ENCODE measurements at places on chromosomes 1 and 21.

DNA sequence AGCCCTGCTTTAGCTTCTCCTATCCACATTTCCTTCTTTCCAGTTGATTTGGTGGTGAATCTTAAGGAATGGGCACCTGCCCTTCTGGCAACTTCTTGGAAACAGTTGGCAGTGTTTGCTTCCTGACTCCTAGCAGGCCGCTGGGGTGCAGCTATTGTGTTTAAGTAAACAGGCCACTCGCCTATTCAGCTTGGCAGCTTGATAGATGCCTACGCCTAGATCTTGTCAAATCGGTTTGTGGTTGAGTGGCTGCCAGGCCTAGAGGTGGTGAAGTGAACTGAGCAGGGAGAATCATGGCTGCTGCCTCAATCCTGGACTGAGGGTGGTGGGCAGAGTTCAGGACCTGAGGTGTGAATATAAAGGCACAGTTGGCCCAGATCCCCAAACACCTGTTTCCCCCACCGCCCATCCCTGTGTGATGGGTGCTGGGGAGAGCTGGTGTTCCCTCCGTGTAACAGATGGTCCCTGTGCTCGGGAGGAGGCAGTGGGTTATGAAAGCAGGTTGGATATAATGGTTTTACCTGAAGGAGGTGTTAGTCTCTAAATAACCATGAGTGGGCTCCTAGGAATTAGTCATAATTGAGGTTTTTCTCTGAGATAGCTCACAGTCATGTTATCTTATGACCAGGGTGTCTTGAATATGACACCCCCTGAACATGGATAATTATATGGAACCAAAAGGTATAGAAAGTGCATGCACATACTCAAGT is 940 bp upstream of the PLA2G2C start:
- peak; percentile 79 for DNase-seq

DNA sequence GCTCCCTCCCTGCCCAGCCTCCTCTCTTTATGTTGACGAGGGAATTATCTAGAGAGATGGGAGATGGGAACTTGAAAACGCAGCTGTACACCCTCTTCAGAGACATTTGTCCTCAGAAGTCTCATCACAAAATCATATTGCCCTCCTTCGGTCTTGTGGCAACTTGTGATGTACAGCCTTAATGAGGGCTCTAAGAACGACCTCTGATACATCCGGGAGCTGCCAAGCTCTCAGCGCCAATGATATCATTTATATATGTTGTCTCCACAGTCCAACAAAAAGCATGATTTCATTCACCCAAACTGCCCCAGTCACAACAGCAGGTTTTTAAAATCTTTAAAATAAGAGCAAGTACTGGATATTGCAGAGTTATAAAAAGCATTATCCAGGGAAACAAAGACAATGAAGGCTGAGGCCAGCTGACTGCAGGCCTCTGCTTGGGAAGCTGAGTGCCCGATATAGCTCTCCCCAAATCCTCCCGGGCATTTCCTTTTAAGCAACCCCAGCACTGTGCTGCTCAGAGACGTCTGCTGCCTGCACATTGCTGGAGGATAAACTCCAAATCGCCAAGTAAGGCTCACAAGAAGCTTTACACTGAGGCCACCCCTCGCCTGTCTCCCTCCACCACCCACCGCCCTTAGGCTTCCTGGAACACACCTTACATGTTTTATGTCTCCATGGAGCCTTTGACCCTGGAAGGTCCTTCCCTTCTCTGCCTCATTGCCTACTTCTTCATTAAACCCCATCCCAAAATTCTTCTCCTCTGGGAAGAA is 236.1 kb downstream of the C1orf94 start:
- DNase-seq, result no peak

DNA sequence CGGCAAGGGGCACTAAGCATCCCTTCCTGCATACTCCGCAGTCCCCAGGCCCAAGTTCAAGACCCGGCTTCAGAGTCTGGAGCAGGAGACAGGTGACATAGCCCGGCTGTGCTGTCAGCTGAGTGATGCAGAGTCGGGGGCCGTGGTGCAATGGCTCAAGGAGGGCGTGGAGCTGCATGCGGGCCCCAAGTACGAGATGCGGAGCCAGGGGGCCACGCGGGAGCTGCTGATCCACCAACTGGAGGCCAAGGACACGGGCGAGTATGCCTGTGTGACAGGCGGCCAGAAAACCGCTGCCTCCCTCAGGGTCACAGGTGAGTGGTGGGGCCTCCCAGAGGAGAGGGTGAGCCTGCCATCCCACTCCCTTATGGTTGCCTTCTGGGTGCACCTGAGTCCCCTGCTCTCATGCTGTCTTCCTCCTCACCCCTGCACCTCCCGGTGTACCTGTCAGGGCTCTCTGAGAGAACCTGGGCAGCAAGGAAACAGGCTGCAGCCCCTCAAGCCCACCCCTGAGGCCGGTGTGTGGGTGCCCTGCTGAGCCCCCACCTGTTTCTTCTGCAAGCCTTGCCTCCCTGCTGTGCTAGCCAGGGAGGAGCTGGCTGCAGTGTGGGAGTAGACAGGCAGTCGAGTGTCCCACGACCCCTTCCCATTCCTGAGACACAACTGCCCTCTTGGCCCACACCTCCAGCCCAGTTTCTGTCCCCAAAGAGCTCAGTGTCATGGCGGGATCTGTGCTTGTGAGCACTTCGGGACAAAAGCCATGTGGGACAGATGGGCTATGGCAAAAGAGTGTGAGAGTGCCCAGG is 99.2 kb downstream of the TRIM11 start:
- DNase-seq, result no peak

- no peak for DNase-seq
Observed at GRCh38 chr1:21077085-21077484, 99.6 kb downstream of the EIF4G3 start.

- DNase-seq, result no peak
Observed at GRCh38 chr1:21674957-21675356, 5.8 kb upstream of the RAP1GAP start.

DNA sequence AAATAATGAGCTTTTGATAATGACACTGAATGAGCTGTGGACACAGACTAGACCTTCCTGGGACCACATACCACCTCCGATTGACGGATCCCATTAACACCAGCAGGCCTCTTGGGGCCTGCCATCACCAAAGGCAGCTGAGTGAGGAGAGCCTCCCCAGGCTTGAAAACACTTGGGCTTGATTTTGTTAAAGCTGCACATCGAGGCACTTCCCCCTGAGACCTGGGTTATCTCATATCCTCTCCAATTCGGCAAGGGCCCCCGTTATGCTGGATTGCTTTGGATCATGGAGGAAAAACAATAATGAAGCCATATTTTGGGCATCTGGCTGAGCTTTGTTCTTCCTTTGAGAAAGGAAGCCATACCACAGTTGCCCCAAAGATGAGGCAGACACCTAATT is 143.0 kb downstream of the AJAP1 start:
- no peak for DNase-seq

- no peak for DNase-seq
Observed at GRCh38 chr1:203306965-203307541, 1.7 kb downstream of the BTG2 start.

DNA sequence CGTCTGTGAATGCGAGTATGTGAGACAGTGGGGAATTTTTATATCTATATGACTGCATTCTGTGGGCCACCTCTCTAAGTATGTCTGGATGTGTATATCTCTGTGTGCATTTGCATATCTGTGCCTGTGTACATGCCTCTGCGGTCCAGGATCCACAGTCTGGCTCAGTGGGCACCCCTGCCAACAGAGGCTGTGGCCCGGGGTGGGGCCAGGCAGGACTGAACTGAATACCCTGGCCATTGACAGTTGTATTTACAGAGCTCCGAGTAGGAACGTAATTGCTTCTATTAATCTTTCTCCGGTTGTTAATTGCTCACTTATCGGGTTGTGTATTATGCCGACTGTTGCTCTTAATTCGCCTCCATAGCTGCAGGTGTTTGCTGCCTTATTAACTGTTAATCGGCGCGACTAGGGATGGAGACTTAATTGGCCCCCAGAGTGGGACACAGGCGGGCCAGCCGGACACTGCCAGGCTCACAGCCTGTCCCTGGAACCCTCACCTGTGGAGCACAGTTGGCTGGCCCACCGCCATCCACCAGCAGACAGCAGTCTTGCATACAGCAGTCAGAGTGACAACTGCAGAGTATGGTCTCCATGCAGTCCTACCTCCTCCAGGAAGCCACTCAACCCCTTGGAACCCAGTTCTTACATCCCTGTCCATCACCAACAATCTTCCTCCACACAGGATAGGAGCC is 22.4 kb upstream of the ADGRB2 start:
- DNase-seq, result no peak

GRCh38 chr1:21174230-21174629 is 2.5 kb downstream of the EIF4G3 start:
- DNase-seq, result no peak

DNA sequence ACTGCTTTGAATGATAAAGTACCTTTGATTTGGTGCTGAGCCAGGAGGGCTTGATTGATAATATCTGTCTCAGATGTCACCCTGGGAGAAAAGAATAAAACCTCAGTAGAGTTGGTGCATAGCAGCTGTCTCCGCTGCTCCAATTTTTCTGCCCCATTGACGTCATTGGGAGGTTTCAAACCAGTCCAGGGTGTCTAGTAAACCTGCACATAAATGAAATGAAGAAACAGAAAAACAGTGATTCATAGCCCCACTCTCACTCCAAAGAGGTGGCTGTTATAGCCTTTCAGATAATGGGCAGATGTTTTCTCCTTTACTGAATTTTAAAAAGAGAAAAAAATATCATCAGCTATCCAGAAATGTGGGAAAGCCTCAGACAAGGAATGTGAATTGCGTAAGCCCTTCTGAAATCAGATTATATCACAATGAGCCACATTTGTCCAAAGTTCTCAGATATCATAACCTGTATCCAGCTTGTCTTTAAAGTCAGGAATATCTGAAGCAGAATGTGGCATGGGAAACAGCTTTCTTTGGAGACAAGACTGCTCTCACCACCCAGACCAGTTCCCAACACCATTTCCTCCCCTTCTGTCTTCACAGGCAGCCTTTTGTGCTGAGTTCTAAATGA is 351.3 kb upstream of the SGIP1 start:
- no peak for DNase-seq

DNA sequence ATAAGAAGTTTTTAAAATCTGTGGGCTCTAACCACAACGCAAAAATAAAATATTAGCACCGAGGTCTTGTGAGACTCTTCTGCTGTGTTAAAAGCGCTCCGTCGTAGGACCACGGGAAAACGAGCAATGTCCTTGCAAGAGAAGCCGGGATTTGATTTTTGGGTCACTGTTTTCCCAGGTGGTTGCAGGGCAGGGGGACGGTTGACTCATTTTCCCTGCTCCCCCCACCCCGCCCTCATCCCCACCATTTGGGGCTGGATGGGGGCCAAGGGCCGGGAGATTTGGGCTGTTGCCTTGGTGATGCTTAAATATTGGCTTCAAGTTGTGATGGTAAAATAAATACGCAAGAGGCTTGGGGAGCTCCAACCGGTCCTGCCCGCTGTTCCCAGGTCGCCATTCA is 67.6 kb upstream of the SLC25A33 start:
- no peak for DNase-seq

- no peak for DNase-seq
Observed at GRCh38 chr1:32755810-32756159, 53.2 kb upstream of the SYNC start.

- DNase-seq, result peak; percentile 66
Observed at GRCh38 chr1:210239349-210240111, 6.9 kb downstream of the SERTAD4 start.

GRCh38 chr1:86303041-86303690 is 93.0 kb downstream of the ODF2L start:
- no peak for DNase-seq

DNA sequence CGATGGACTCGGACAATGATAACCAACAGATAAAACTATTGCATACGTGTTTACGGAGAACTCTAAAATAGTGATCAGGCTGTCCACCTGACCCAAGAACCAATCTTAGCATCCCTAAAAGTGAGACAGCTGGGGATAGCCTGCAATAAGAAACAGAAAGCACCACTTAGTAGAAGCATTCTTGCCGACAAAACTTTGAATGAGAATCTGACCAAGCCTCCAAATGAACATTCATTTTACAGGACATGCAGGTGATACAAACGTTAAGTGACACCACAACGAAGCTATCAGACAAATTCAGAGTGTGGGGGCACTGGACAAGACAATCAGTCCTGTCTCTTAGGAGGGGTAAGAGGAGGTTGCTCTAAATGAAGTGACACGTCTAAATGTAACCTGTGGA is 1.2 kb downstream of the PSMG1 start:
- no peak for DNase-seq

GRCh38 chr1:200628223-200628881 is 7.8 kb upstream of the KIF14 start:
- DNase-seq, result no peak

DNA sequence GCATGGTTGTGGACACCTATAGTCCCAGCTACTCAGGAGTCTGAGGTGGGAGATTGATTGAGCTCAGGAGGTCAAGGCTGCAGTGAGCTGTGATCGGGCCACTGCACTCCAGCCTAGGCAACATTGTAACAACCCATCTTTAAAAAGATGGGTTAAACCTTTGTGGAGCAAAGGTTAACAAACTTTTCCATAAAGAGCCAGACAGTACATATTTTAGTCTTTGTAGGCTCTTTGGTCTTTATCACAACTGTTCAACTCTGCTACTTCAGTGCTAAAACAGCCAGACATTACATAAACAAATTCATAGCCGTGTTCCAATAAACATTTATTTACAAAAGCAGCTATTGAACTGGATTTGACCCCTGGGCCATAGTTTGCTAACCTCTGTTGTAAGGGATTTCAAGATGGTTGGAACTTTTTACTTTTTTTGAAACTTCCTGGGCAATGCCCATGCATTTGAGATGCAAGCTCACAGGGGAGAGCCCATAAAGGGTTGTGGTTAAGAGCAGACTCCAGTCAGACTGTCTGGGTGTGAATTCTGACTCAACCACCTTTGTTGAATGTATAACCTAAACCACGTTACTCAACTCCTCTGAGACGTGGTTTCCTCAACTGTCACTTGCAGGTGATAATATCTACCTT is 10.8 kb downstream of the INAVA start:
- DNase-seq, result no peak

GRCh38 chr1:206467915-206468314 is 2.4 kb upstream of the IKBKE start:
- no peak for DNase-seq

- no peak for DNase-seq
Observed at GRCh38 chr1:93574511-93574910, 107.1 kb downstream of the BCAR3 start.

DNA sequence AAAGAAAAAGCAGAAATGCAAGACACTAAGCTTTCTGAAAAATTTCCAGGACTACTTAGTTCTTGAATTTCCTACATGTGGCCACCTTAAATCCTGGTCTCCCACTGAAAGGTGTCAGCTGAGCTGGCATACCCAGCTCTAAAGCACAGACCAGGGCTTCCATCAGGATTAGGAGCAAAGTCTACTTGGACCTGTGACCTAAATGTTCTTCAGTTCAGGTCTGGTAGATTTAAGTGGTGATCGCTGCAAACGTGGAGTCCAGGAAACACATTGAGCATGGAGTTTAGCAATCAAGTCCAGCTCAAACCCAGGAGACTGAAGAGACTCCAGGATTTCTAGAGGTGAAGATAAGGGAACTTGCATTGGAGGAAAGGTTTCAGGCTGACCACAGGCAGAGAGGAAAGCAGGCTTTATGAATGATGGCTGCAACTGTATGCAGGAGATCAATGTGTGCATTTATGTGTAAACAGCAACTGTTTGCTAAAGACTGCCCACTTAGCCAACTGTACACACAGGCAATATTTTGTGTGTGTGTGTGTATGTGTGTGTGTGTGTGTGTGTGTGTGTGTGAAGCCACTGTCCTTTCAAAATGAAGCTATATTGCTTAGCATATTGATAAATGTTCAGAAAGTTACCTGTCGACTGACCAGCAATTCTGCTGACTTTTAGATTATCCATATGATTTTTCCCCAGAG is 75.2 kb downstream of the LMX1A start:
- DNase-seq, result no peak
